ENCODE measurements at places on chromosomes 7 and 10.

- no peak for DNase-seq
Observed at GRCh38 chr10:52488606-52489485, 174.8 kb downstream of the DKK1 start.

- no peak for DNase-seq
Observed at GRCh38 chr7:37356911-37357636, 91.6 kb downstream of the ELMO1 start.

GRCh38 chr7:21718391-21718790 lies 175.6 kb downstream of the DNAH11 start:
- no peak for DNase-seq

DNA sequence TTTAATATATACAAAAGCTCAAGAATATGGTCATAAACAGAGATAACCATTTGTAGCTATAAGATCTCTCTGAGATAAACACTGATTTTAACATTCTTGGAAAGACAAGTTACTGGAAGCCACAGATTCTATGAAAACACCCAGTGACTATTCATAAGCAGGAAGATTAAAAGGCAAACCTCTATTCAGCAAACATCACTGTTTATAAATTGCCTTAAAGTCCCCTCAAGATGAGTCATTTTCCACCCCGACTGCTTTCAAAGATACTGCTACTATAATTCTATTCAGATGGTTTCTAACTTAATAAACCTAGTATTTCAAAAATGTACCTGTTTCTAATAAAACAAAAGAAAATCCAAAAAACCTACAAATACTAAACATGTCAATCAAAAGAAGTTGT lies 21.0 kb downstream of the TM9SF3 start:
- DNase-seq, result no peak

- no peak for DNase-seq
Observed at GRCh38 chr7:121961089-121961867, 88.3 kb downstream of the PTPRZ1 start.

DNA sequence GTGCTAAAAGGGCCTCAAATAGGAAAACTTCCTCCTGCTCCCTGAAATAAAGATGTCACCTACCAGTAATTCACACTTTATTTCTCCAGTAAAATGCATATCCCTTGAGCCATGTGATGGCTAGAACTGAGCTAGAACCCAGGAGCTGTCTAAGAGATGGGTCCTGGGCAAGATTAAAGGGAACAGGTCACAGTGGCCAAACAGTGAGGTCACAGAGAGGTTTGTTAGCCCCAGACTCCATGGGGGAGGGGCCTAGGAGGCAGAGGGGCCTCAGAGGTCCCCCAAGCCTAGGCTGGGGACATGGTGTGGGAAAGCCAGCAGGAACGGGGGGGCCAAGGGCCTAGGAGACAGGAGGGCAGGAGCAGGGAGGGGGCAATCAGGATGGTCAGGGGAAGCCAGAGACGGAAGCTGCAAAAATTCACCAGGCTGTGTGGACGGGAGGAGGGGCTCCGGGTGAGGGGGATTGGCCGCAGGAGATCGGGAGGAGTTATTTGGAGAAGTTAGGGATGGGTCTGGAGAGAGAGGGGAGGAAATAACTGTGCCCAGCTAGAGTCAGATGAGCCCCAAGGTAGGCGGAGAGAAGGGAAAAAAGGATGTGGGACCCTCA lies 3.3 kb downstream of the FBXO24 start:
- DNase-seq, result no peak

DNA sequence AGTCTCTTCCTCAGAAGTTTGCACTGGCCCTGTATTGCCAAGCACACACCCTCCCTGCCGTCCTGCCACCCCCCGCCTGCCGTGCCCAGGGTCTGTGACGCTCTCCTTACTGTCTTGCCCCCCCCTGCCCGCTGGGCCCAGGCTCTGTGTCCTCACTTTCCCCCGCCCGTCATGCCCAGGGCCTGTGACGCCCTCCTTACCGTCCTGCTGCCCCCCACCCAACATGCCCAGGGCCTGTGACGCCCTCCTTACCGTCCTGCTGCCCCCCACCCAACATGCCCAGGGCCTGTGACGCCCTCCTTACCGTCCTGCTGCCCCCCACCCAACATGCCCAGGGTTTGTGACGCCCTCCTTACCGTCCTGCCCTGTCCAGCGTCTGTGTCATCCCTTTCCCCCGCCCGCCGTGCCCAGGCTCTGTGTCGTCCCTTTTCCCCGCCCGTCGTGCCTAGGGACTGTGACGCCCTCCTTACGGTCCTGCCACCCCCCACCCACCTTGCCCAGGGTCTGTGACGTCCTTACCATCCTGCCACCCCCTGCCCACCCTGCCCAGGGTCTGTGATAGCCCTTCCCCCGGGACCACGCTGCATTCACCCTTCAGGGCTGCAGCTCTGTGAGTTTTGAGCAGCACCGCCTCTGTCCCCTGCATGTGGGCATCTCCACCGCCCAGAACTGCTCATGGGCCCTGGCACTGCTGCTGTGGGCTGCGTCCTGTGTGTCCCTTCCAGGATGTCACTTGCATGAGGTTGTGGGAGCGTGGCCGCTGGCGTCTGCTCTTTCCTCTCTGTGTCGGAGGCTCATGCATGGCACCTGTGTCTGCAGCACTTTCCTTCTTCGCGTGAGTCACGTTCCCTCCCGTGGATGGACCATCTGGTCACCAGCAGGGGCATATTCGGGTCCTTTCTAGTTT lies 19.3 kb upstream of the PRKAR1B start:
- no peak for DNase-seq

DNA sequence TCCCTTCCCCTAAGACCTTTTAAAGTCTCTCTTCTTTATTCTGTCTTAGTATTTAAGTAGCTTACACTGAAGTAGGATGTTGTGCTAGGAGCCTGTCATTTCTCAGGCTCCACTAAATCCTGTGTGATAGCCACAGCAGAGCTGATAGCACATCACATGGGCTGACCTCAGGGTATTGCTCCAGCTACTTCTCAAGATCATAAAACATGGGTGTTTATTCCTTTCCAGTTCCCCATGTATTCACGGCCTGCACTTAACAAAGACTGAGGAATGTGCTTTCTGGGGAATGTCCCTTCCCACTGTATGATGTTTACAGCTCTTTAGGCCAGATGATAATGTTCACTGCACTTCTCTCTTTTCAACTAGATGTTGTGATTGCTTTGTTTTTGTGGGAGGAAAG lies 1086.8 kb downstream of the KCNMA1 start:
- DNase-seq, result no peak

GRCh38 chr7:135650831-135651573 lies 11.3 kb upstream of the STMP1 start:
- DNase-seq, result no peak

DNA sequence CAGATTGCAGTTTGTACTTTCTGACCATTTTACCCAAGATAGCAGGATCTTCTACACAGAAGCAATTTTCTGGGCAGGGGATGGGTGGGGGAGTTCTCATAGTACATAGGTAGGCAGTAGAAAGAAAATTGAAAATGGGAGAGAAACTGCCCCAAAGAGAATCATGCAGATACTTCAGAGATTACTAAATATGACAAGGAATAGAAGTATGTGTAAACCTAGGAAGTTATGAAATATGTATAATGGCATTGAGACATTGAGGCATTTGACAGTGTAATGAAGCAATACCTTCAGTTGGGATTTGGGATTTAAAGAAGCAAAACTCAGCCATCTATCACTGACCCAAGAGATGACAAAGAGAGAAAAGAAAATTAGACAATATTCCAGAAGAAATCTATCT lies 233.0 kb downstream of the PTN start:
- DNase-seq, result no peak

GRCh38 chr10:74189999-74190421 lies 39.0 kb downstream of the ADK start:
- no peak for DNase-seq

GRCh38 chr7:137996386-137996851 lies 5.5 kb downstream of the CREB3L2 start:
- no peak for DNase-seq

- DNase-seq, result no peak
Observed at GRCh38 chr7:106616708-106617051, 44.3 kb downstream of the CCDC71L start.

GRCh38 chr10:128938558-128938957 lies 528.5 kb upstream of the MGMT start:
- no peak for DNase-seq

GRCh38 chr10:64040781-64041180 lies 519.6 kb downstream of the REEP3 start:
- no peak for DNase-seq

DNA sequence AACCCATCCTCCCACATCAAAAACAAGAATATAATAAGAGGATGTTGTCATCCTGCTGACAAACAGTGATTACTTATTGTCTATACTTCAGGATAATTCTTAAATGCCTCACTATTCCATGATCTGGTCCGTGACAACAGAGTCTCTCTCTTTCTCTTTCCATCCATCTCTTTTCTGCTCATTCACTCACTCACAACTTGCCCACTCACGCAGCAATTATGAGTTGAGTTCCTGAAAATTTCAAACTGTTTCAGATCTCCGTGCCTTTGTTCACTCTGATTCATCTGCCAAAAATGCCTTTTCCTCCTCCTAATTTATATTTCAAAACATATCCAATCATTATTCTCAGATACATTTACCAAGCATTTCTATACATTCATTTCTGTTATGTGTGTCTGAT lies 1.4 kb downstream of the OR6B1 start:
- DNase-seq, result no peak

DNA sequence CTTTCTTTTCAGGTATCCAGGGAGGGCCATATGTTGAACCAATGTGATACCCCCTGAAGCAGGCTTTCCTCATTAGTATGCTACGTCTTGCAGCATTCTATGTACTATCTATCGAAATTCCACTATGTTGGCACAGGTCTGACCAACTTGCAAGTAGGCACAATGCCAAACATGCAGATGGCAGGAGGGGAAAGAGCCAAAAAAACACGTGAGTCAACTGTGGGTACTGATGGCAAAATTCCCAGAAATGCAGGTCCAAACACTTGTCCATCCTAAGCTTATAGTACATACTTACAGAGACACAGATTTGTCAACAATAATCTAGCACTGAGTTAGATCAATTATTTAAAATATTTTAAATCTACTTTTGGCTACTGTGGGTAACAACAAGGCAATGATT lies 394.9 kb downstream of the DGKB start:
- DNase-seq, result no peak

- DNase-seq, result no peak
Observed at GRCh38 chr7:134692344-134692705, 45.7 kb downstream of the BPGM start.

DNA sequence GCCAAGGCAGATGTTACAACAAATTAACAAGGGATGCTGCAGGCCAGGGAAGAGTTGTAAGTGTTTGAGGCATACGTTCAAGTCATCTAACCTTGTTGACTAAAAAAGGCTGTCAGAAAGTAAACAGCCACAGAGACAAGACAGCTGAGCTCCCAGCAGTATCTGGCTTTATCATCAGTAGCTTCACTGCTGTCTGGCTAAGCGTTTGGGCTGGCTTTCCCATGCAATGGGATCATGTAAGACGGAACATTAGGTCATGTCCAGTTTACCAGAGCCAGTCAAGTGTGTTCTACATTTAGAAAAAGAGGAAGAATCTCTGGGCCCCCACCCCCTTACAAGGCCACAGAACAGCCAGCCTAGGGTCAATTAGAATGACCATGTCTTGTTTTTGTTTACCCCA lies 51.3 kb upstream of the GSAP start:
- DNase-seq, result no peak

- no peak for DNase-seq
Observed at GRCh38 chr10:85316276-85316675, 987.9 kb downstream of the CCSER2 start.

DNA sequence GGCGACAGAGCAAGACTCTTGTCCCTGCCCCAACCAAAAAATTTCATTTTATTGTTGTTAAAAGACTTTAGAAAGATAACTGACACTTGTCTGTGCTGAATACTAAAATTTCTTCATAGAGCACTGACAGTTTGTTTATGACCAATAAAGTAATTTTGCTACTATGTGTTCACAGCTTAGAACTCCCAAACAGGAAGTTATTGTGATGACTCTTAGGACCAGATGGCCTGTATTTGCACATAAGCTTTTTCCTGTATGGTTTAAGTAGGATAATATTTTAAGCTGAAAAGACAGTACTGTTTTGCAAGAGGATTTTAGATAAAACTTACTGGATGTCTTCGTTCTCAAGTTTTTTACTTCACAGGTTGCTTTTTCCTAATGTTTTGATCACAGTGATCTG lies 80.7 kb downstream of the MMRN2 start:
- DNase-seq, result no peak

DNA sequence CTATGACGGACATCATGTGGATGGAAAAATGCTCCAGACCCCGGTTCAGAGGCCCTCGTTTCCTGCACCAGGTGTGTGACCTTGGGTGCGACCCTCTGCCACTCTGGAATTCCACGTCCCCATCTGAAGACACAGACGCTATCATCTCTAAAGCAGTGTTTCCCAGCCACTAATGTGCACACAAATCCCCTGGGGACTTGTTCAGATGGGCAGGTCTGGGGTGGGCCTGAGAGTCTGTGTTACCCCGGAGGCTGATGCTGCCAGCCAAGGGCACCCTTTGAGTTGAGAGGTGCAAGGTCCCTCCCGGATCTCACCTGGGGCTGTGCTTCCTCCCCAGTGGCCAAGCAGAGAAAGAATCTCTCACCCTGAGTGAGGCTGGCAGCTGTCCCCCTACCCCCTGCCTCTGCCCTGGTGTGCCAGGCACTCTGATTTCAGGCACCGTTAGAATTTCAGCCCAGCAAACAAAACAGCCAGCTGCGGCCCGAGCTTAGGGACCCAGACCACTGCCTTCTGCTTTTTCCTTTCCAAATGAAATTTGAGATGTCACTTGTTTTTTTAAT lies 90.0 kb downstream of the SLIT1 start:
- DNase-seq, result no peak

- no peak for DNase-seq
Observed at GRCh38 chr7:27999829-28000228, 180.8 kb downstream of the JAZF1 start.

DNA sequence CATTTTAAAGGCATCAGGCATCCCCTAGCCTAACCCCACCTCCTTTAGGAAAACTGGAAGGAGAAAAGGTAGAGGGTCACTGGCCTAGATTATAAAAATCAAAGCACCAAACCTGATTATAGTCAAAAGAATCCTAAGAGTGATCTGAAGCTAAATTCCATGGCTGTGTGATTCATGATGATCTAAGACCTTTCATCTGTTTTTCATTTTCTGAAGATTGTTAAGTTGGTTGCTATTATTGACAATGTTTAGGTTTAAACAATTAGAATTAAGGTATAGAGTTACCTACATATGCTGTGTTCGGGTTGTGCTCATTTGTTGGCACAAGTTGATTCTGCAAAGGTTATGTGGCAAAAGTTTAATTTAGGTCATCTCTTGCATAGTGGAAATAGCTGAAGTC lies 148.7 kb downstream of the BICC1 start:
- DNase-seq, result no peak

GRCh38 chr10:12781976-12782375 lies 219.5 kb downstream of the CCDC3 start:
- DNase-seq, result no peak

GRCh38 chr7:136868496-136869000 lies at the start of gene CHRM2:
Gene CHRM2, plus strand, starts transcription at chr7:136868652. Its CDS starts 146,214 bp downstream, at chr7:137014866.
- DNase-seq, result no peak

DNA sequence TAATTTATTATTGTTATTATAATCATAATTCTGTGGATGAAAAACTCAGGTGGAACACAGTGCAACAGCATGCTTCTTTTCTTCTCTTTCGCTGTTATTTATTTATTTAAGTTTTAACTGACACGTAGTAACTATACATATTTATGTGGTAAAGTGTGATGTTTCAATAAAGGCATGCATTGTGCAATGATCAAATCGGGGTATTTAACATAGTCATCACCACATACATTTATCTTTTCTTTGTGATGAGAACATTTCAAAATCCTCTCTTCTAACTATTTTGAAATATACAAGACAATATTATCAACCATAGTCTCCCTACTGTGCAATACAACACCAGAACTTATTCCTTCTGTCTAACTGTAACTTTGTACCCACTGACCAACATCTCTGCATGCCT lies 152.5 kb upstream of the LYZL1 start:
- DNase-seq, result no peak
